ENCODE measurements at places on chromosomes 7 and 10. TPM values are rescaled to one million over a fixed set of nuclear protein-coding genes. Genes with fewer than 3 reads are reported as not detected.

The ATP6V0A4 gene
- total RNA-seq = not detected

The ARMH3 gene
- total RNA-seq = 7.4 TPM

The FAM25G gene
- not detected for total RNA-seq

The NUTM2A gene
- 1.0 TPM for total RNA-seq

The RBP4 gene
- not detected for total RNA-seq

The THSD7A gene
- total RNA-seq = 0.48 TPM

The INTS15 gene
- 23.3 TPM for total RNA-seq

The CHAT gene
- total RNA-seq = not detected

The TAS2R3 gene
- 1.1 TPM for total RNA-seq

The NXPH1 gene
- total RNA-seq = not detected

The FMC1 gene
- 15.3 TPM for total RNA-seq

The MYH16 gene
- total RNA-seq = 0.26 TPM
